ENCODE measurements at places on chromosomes 5 and 9. TPM values are rescaled to one million over a fixed set of nuclear protein-coding genes. Genes with fewer than 3 reads are reported as not detected.

- DNase-seq, result peak; percentile 72
These were observed 557 bp upstream of the PHF2 start for GRCh38 chr9:93575796-93576257.

The ECM2 gene
- polyA plus RNA-seq, result 49.7 TPM

The PKD2L2 gene
- 0.82 TPM for polyA plus RNA-seq

The SPATA31C1 gene
- 0.11 TPM for polyA plus RNA-seq

The ACO1 gene
- 31.3 TPM for polyA plus RNA-seq

The KIF12 gene
- 45.9 TPM for polyA plus RNA-seq

The CD72 gene
- 3.7 TPM for polyA plus RNA-seq

DNA sequence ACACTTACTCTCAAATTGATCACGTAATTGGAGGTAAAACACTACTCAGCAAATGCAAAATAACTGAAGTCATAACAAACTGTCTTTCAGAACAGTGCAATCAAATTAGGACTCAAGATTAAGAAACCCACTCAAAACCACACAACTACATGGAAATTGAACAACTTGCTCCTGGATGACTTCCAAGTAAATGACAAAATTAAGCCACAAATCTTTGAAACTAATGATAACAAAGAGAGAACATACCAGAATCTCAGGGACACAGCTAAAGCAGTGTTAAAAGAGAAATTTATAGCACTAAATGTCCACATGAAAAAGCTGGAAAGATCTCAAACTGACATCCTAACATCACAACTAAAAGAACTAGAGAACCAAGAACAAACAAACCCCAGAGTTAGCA is 540.5 kb upstream of the CDH18 start:
- DNase-seq, result no peak

GRCh38 chr5:111532886-111533582 is 20.7 kb upstream of the STARD4 start:
- DNase-seq, result no peak

GRCh38 chr9:134855231-134855899 is 25.2 kb upstream of the FCN2 start:
- DNase-seq, result no peak

GRCh38 chr5:17216974-17217492 is 398 bp upstream of the BASP1 start:
- no peak for DNase-seq

- DNase-seq, result peak; percentile 3
These were observed 1.5 kb downstream of the PIP5K1B start for GRCh38 chr9:68706363-68707201.

- no peak for DNase-seq
These were observed 188.4 kb downstream of the SNCAIP start for GRCh38 chr5:122500245-122501088.

DNA sequence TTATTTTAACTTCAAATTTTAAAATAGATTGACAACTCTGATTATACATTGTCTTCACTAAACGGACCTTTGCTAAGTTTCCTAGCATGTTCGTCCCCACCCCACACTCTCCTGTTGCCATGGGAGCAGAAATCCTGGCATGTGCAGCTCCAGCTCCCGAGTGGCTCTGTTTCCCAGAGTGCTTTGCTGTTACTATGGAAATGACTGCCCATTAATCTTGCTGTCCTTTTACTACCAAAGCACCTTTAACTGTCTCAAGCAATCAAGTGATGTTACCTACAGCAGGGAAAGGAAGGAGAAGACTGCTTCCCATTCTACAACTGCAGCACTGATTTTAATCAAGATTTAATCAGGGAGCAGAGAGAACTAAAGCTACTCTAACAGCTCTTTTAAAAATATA is 212.0 kb upstream of the KIF2A start:
- DNase-seq, result peak; percentile 59

GRCh38 chr5:72296256-72296655 is 23.8 kb downstream of the MRPS27 start:
- no peak for DNase-seq

The CCL28 gene
- polyA plus RNA-seq, result 0.35 TPM

DNA sequence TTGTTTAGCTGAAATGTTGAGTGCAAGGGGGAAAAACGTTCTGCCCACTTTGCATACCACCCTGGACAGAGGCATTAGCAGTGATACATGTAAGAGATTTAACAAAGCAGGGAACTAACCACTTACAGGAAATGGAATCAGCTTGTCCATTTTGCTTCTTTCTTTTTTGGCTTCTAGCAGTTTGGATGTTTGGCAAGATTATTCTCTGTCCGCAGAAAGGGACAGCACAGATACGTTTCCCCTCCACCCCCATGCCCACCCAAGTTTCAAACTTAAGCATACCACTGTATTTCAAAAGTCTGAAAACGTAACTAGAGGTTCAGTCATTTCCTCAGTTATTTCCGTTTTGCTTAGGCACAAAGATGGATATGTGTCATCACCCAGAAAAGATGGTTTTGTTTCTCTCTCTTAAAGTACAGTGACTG is 118.4 kb downstream of the GDNF start:
- DNase-seq, result no peak

DNA sequence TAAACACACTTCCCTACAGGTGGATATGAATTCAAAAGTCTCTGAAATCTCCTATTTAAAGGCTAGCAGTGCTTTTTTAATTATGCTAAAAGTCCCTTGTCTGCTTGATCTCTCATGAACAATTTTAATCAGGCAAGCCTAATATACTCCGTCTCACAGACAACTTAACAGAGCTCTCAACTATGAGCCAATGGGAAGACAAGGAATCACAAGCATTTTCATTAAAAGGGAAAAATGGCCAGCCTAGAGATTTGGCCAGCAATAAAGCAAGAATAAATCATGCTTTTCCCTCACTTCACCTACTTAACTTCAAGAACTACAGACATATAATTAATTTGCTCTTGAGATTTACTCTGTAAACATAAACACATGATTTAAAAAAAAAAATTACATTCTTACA is 78.0 kb downstream of the RFX3 start:
- DNase-seq, result no peak

- no peak for DNase-seq
These were observed 12.6 kb downstream of the VLDLR start for GRCh38 chr9:2634153-2634552.

GRCh38 chr9:79014929-79015699 is 556.7 kb upstream of the TLE4 start:
- DNase-seq, result no peak
